T47D (cell line): ENCODE measurements at places on chromosomes 7 and 10.

- peak; percentile 16 for DNase-seq
Observed at GRCh38 chr7:108146070-108146842, 16.1 kb upstream of the LAMB4 start.

- DNase-seq: no peak
Observed at GRCh38 chr7:86949779-86950260, 109.6 kb downstream of the ELAPOR2 start.

- peak; percentile 27 for DNase-seq
Observed at GRCh38 chr7:2760098-2760889, 72.3 kb downstream of the AMZ1 start.

- no peak for DNase-seq
Observed at GRCh38 chr7:96449094-96449493, 127.2 kb upstream of the SLC25A13 start.

GRCh38 chr10:47418966-47419365, 34.9 kb upstream of the ZNF488 start:
- DNase-seq: no peak

DNA sequence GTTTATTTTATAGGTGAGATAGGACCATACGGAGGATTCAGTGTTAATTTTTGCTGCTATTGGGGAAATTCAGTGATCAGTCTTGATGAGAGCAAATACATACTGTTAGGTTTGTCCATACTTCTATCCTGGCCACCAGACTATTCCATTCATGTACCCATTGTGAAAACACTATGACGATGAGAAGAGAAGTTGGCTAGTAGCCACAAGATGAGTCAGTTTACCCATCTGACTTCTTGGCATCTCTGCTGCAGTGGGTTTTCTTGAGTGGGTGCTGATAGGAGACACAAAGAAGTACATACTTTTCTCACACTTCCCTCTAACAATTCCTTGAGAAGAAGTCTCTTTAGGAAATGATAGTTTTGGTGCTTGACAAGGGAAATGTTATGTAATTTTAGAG, 133.1 kb downstream of the TFPI2 start:
- DNase-seq: no peak

- DNase-seq: no peak
Observed at GRCh38 chr7:134372858-134373257, 56.1 kb upstream of the SLC35B4 start.

- DNase-seq: no peak
Observed at GRCh38 chr7:17147409-17147808, 151.0 kb upstream of the AHR start.

GRCh38 chr10:31756101-31756728, 172.4 kb downstream of the ARHGAP12 start:
- no peak for DNase-seq

GRCh38 chr10:99658622-99659030, 683 bp upstream of the ENTPD7 start:
- DNase-seq: peak; percentile 35

GRCh38 chr7:20214921-20215669, 2.1 kb downstream of the MACC1 start:
- DNase-seq: no peak

DNA sequence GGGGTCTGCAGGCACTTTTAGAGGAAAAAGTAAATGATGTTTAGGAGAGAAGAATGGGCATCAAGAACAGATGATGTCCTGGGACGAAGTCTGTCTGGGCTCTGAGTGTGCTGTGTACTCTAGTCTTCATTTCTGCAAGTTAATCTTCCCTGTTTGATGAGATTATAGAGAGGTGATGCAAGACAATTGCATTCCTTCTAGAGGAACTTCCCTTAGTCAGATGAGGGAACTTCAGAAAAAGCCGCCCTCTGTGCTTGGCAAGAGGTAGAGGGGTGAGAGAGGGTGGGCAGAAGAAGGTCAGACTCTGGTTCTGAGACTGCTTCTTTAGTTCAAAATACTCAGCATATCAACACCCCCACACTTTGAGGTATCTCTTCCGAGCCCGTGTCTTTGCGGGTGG, 797.9 kb downstream of the LRMDA start:
- DNase-seq: no peak

DNA sequence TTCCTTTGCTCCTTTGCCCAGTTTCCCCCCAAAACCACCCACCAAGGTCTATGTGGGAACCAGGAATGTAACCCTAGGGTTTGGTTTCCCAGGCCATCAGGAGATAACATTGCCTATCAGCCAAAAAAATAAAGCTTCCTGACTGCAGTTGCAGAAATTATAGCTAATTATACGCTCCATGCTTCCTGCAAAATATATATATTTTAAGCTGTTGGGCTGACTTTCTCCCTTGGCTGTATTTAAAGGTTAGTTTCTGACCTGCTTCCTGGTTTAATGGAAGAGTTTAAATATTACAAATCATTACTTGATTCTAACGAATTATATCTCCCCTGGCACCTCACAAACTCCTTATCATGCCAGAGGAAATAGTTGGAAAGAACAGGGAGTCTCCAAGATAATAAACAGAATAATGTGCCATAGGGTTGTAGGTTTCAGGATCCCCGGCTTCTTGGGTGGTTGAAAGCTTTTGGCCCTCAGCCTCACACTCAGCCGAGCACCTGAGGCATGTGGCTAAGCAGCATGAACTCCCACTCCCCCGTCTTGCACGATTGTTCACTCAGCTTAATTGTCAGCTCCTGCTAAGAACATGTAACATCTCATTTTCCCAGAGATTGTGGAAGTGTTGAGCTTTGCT, 79.9 kb downstream of the FZD1 start:
- DNase-seq: no peak

DNA sequence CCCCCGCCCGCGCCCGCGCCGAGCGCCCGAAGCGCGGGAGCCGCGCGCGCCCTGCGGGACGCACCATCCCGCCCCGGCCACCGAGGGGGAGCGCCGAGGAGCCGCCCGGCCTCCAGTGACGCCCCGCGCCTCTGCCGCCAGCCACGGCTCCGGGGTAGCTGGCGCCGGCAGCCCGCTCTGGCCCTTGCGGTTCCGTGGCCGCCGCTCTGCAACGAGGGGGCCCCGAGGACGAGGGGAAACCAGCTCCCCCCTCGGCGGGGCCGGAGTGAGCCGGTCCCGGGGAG, at the start of gene PAXIP1:
Gene PAXIP1 (minus strand): TSS at position 33 of the 284 bp plus-strand sequence. CDS start 195 bp downstream, outside the sequence.
- DNase-seq: peak; percentile 47

DNA sequence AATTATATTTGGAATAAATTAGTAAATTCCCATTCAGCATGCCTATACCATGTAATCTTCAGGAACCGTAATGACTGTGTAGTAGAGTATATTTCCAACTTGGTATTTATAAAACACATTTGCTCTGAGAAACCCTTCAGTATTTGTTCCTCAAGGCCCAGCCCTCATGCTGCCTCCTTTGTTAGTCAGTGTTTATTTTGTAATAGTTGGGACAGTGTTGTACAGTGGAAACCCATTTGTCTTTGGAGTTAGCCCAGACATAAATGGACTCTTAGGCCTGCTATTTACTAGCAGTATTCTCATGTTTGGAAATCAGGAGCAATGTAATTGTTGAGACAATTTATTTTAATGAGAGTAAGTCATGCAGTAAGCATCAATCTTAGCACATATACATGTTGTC, 686.9 kb downstream of the AUTS2 start:
- DNase-seq: no peak

GRCh38 chr10:112756235-112756527, 193.9 kb upstream of the TCF7L2 start:
- no peak for DNase-seq

- no peak for DNase-seq
Observed at GRCh38 chr7:47479821-47480575, 101.9 kb downstream of the TNS3 start.

DNA sequence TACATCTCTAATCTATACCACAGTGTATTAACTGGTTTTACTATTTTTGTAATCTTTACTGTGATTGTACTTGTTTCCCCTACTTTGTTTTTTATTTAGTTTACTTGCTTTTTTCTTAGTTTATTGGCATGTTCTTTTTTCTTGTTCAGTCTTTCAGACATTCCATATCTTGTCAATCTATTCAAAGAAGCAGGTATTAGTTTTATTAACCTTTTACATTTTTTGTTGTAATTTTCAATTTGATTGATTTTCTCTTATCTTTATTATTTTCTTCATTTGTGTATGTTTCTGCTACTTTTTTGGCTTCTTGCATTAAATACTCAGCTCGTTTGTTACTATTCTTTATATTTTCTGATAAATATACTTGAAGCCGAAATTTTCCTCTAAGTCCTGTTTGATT, 41.6 kb downstream of the TLX1 start:
- no peak for DNase-seq

- no peak for DNase-seq
Observed at GRCh38 chr10:89255793-89256192, 4.2 kb upstream of the LIPA start.

- DNase-seq: no peak
Observed at GRCh38 chr10:33189363-33189762, 145.1 kb downstream of the NRP1 start.

DNA sequence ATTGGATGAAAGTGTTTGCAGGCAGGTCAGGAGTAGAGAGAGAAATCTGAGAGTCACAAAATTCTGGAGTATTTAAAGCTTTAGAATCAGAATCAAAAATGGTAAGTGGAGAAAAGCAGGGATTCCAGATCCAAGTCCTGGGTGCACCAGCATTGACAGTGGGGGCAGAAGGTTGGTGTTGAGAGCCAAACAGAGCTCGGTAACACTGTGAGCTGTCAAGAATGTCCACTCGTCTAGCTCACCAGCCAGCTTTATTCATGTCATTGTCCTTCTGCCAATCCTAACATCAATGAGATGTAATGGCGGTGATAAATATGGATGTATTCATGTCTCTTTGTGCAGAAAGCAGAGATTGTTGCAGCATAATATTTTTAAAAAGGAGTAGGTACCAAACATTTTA, 128.8 kb downstream of the KLF6 start:
- no peak for DNase-seq

GRCh38 chr10:133254421-133255120, 16.9 kb downstream of the VENTX start:
- DNase-seq: no peak

DNA sequence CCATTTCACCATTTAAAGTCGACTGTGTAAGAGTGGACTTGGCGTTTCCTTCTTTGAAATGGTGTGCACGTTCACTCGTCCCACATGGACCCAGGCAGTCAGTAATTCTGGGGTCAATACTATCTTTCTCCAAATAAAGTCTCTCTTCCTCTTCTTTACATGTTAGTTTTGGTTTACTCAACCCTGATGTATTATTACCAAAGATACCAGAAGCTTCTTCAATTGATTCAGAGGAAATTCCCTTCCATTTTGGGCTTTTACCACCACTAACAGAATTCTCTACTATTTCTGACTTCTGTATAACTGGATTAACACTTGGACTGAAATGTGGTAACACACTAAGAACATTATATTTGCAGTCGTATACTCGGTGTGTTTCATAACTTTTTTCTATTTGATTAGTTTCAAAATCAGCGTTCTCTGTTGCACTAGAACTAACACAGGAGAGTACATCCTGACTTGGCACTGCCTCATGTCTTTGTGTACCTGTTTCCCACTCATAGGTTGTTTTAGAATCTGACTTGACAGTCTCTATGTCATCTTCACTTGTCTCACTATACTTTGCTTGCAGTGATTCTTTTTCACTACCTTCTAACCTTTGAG, 60.8 kb downstream of the LARP4B start:
- DNase-seq: no peak

DNA sequence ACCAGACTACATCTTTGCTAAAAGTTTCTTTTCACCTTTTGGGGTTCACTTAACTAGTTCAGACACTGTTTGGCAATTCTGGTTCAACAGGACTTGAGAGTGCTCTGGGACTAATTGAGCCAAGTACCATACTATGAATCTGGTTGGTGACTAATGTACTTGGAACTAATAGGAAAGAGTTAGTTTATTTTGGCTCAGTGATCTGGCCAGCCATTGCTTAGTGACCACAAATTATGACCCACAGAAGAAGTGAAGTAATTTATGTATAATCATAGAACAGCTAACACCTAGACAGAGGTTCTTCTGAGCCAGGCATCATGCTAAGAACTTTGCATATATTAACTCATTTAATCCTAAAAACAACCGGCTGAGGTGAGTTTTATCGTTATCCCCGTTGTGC, 126.5 kb upstream of the JCAD start:
- peak; percentile 59 for DNase-seq

DNA sequence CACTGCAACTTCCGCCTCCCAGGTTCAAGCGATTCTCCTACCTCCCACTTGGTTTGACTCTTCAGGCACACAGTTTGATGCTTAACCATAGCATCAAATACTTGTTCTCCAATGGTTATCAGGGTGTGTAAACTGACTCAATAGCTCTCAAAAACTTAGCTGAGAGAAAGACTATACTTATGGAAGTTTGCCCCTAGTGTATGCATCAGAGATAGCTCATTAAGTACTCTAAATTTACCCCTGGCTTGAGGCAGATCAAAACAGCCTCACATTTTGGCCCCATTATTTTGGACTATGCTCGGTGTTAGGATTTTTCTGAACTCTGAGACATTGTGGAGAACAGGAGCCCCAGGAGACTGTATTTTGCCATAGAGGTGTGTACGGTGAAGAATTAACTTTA, 40.8 kb upstream of the SLC35B4 start:
- no peak for DNase-seq

GRCh38 chr10:111762114-111762513, 421.5 kb downstream of the GPAM start:
- DNase-seq: no peak

GRCh38 chr10:132385721-132386418, 11.1 kb upstream of the PWWP2B start:
- no peak for DNase-seq

- DNase-seq: no peak
Observed at GRCh38 chr7:44761207-44762161, 12.8 kb downstream of the ZMIZ2 start.

DNA sequence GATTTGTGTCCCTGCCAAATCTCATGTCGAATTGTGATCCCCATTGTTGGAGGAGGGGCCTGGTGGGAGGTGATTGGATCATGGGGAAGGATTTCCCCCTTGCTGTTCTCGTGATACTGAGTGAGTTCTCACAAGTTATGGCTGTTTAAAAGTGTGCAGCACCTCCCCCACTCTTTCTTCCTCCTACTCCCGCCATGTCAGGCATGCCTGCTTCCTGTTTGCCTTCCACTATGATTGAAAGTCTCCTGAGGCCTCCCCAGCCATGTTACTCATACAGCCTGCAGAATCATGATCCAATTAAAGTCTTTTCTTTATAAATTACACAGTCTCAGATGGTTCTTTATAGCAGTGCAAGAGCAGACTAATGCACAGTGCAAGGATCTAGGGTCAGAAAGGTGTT, 75.4 kb downstream of the CALD1 start:
- DNase-seq: no peak

DNA sequence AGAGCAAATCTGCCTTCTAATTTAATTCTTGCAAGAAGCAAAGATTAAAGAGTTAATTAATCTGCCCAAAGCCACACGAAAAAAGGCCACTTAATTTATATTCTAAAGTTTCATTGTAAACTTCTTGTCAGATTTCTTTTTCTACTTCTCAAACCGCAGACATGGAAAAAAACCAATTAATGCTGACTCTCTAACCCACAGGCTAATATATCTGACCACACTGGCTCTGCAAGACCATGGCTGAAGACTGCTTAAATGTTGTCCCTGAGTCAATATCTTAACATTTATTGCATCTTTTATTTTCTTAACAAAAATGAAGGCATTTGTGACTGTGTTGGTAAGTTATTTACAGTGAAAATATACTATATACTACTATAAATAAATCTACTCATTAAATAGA, 234.0 kb upstream of the SP8 start:
- no peak for DNase-seq
